T-cell (primary cell): ENCODE measurements at places on chromosomes 5 and 9. TPM values are rescaled to one million over a fixed set of nuclear protein-coding genes. Genes with fewer than 3 reads are reported as not detected.

Gene NPDC1
- 60.1 TPM for total RNA-seq

DNA sequence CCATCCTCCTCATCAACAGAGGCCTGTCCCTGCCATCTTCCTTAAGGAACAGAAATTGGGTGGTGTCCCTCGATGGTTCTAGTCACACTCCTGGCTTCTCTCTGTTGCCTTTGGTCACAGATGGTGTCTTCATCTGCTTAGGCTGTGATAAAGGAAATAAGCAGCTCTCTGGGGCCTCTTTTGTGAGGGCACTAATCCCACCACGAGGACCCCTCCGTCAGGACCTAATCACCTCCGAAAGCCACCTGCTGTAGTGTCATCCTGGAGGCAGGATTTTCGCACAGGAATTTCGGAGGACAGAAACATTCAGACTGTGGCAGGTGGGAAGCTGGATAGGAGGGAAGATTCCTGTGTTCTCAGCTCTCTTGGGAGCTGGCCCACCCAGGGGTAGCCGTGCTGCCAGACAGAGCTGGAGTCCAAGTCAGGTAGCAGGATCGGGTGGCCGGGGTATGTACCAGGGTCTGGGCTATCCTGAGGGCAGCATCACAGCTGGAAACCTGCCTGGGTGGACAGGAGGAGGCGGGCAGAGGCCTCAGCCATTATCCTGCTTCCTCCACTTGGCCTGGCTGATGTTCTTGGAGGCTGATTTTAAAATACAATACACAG is 59.5 kb downstream of the ANKRD33B start:
- H3K4me3 ChIP-seq = no peak overlapping the region
- no peak for DNase-seq
- no peaks in the 10 kb centered on the region for H3K27me3 ChIP-seq
- H3K36me3 ChIP-seq = no peaks in the 10 kb centered on the region
- H3K4me1 ChIP-seq = peaks cover 2% of the 10 kb centered on the region
- no peak overlapping the region for H3K27ac ChIP-seq

- no peaks in the 10 kb centered on the region for H3K27me3 ChIP-seq
- H3K27ac ChIP-seq = no peak overlapping the region
- no peak for DNase-seq
- H3K4me1 ChIP-seq = no peaks in the 10 kb centered on the region
These were observed 48.2 kb upstream of the RPL26L1 start for GRCh38 chr5:172910828-172911627.

Gene EMB
- 210 TPM for total RNA-seq

Gene GALNT12
- 11.6 TPM for total RNA-seq

GRCh38 chr5:21701317-21701716 is 1151.8 kb downstream of the CDH12 start:
- H3K4me1 ChIP-seq = no peaks in the 10 kb centered on the region
- no peaks in the 10 kb centered on the region for H3K27me3 ChIP-seq
- no peak overlapping the region for H3K4me3 ChIP-seq
- no peak overlapping the region for H3K27ac ChIP-seq
- H3K36me3 ChIP-seq = no peaks in the 10 kb centered on the region

DNA sequence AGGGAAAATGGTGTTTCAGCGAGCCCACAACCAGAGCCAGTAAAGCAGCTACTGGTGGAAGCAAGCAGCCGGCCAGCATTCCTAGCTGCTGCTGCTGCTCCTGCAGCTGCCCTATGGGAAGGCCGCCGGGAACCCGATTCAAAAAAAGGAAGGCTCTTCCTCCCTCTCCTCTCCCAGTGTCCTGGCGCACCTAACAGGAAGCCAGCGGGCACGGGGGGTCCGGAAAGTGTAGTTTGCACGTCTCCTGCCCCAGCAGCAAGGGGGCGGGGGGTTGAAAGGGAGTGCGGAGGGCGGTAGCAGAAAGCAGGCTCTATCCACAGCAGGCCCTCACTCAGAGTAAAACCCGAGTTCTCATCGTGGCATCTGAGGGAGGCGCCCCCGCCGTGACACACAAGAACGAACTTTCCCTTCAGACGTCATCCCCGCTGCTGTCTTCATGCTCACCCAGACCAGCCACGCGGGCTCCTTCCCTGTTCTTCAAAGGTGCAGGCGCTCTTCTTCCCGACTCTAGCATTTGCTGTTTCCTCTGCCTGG is 16.5 kb downstream of the GRXCR2 start:
- no peaks in the 10 kb centered on the region for H3K4me1 ChIP-seq
- no peak overlapping the region for H3K27ac ChIP-seq
- H3K27me3 ChIP-seq = no peaks in the 10 kb centered on the region
- H3K36me3 ChIP-seq = no peaks in the 10 kb centered on the region
- H3K4me3 ChIP-seq = no peak overlapping the region
- DNase-seq = no peak

- H3K27me3 ChIP-seq = no peaks in the 10 kb centered on the region
These were observed 234.2 kb upstream of the PANK3 start for GRCh38 chr5:168813184-168813968.

GRCh38 chr5:133581918-133582317 is 30.4 kb downstream of the FSTL4 start:
- peaks cover 36% of the 10 kb centered on the region for H3K27me3 ChIP-seq
- H3K27ac ChIP-seq = no peak overlapping the region
- no peaks in the 10 kb centered on the region for H3K4me1 ChIP-seq

DNA sequence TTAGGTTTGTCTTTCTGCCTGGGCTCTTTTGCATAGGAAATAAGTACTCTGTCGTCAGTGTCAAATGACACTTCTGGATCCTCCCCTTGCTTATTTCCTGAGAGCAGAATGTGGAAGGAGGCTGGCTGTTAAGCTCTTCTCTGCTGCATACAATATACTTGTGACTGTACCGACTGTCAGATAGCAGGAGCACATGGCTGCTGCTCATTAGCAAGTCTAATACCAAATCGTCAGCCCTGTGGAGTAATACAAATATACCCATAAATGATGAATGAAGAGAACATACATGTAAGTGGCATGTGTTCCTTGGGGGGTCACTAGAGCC is at the start of gene GPR151:
GPR151 (minus strand) TSS at position 40 of the 325 bp plus-strand sequence. CDS start 77 bp downstream, outside the sequence.
- H3K27ac ChIP-seq = no peak within 1 kb of the TSS
- no peaks in the 10 kb centered on the region for H3K27me3 ChIP-seq
- no peak for DNase-seq
- no peak within 1 kb of the TSS for H3K4me3 ChIP-seq

- H3K27ac ChIP-seq = no peak overlapping the region
- H3K27me3 ChIP-seq = no peaks in the 10 kb centered on the region
- H3K4me1 ChIP-seq = no peaks in the 10 kb centered on the region
- no peaks in the 10 kb centered on the region for H3K36me3 ChIP-seq
These were observed 278.9 kb upstream of the ACTBL2 start for GRCh38 chr5:57761513-57761912.

Gene NUTM2G
- not detected for total RNA-seq
